Hematopoietic multipotent progenitor cell (in vitro differentiated cells): ENCODE measurements at places on chromosomes 5 and 9.

DNA sequence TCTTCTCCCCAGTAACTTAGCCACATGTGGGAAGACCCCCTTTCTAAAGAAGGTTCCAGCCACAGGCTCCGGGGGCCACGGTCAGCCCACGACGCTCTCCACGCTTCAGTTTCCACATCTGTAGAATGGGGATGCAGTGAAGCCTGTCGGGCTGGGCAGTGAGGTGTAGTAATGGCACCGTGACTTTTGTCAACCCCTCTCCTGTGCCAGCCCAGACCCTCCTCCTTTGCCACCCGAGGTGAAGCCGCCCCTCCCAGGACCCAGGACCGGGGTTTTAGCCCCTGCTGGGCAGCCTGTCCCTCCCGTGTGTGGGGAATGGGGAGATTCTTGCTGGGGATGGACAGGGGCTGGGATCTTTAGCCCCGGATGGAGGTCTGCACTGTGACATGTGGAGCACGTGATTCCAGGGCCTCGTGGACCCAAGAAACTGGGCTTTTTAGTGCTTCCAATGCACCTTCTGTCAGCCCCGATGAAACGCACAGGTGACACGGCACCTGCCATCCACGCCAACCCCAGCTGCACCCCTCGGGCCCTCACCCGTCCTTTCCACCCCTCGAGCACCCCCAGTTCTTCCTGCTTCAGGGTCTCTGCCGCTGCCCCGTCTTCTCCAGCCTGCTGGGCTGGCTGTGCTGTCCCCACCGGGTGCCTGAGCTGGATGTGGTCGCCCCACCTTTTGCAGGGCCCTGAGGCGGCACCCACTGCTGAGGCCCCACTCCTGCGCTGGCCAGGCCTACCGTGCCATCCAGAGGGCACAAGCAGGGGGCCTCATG lies 13.4 kb upstream of the RNU6ATAC start:
- no peak for DNase-seq

- no peak for DNase-seq
Observed at GRCh38 chr5:6349387-6349786, 29.0 kb downstream of the MED10 start.

- DNase-seq = no peak
Observed at GRCh38 chr5:180286-180918, 10.9 kb upstream of the LRRC14B start.

GRCh38 chr9:104388071-104388470 lies 116.0 kb upstream of the OR13F1 start:
- no peak for DNase-seq

GRCh38 chr5:137815202-137815990 lies 52.3 kb upstream of the MYOT start:
- DNase-seq = no peak

DNA sequence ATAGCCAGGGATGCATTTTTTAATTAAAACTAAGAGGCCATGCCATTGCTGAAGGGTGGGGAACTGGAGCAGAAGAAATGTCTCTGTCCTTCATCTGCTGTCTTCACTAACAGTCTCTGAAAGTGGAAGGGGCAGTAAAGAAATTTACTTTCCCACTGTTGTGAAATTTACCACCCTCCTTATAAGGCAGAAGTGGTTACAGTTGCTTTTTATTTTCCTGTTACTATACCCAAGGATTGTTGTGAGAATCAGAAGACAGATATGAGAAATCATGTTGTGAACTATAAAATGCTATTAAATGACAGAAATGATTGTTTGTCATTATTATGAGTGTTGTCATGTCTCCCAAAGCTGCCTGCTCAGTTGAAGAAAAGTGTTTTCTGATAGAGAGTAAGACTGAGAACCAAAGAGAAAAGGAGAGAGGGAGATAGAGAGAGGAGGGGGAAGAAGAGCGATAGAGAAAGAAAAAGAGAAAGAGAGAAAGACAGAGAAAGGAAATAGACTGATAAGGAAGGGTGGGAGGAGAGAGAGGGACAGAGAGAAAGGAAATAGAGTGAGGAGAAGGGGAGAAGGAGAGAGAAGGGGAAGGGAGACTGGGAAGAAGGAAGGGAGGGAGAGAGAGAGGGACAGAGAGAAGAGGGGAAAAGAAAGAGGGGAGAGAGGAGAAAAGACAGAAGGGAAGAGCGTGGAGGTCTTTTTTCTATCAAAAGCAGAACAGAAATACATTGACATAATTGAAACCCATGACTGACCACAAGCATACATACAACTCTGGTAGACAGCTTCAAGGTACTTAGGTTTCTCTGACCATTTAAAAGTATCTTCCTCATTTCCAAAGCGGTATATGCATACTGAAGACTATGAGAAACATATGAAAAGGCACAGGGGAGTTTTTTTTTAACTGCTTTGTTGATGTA lies 22.5 kb downstream of the SEC61B start:
- DNase-seq = no peak

DNA sequence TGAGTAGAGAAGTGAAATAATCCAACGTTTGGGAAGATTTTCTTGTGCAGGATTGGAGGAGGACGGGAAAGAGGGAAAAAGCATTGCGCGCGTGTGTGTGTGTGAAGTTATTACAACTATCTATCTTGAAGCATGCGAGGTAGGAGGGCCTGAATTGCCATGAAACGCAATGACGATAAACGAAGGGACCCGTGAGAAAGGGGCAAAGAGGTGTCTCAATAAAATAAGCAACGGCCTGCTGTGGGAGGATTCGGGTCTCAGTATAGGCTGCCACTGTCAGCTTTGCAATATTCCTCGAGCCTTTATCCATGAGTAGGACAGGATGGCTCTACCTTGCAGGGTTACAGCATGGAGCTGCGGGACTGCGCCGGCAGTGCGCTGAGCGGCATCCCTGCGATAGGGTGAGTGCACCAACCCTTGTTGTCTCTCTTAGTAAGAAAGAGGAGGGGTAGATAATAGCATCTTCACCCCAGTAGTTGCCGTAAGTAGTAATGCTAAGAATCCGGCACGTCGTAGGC lies 631 bp upstream of the RCL1 start:
- no peak for DNase-seq

GRCh38 chr5:22593592-22593991 lies 259.6 kb downstream of the CDH12 start:
- DNase-seq = no peak

DNA sequence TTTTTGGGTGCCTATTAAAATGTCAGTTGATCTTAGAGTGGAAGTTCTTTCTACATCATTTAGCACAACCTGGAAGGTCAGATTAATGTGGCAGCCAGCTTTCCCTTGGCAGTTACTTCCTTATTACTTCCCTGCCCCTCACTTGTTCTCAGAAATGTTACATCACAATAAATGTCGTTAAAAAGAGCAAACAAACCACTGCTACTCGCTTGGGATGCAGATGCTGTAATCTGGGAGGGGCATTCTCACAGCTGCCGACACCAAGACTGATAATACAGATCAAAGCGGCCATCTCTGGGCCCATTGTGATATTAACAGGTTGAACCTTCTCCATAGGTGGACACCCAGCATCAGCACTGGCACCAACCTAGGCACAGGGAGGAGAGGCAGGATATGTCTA lies 29.3 kb downstream of the PLAC8L1 start:
- DNase-seq = peak; percentile 65

DNA sequence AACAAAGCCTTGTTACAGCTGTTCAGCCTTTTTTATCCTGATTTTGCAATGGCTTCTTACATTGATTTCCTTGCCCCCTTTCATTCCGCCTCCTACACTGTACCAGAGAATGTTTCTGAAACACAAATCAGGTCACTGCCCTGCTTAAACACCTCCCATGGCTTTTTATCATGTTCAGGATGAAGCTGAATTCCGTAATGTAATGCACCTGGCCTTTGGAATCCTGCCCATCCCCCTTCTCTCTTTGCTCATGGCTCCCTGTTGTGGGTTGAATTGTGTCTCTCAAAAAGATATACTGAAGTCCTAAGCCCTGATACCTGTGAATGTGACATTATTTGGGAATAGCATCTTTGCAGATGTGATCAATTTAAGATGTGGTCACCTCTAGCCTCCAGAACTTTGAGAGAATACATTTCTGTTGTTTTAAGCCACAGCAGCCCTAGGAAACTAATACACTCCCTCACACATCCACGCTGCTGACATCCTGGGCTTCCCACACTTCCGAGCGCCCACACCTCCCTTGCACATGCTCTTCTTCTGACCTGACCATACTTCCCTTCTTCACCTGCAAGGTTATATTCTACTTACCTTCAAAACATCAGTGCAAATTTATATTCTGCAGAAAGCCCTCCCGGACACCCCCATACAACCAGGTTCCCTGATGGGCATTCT lies 101.2 kb downstream of the DNAH5 start:
- no peak for DNase-seq

DNA sequence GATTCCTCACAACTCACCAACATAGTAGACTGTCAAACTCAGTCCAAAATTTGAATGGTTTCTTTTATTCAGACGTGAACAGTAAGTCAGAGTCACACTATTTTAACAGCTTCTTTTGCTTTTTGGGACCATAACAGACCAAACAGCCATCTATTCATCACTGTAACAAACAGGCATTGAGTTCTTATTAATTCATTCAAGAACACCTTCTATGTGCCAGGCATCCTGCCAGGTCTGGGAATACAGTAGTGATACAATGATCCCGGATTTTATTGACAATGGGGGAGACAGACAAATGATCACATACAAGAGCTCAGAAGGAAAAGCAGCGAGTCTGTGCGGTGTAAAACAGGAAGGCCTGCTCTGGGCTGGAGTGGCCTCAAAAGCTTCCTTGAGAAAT lies 153.3 kb upstream of the ERCC6L2 start:
- no peak for DNase-seq

- no peak for DNase-seq
Observed at GRCh38 chr5:39301406-39301805, 62.9 kb downstream of the C9 start.

DNA sequence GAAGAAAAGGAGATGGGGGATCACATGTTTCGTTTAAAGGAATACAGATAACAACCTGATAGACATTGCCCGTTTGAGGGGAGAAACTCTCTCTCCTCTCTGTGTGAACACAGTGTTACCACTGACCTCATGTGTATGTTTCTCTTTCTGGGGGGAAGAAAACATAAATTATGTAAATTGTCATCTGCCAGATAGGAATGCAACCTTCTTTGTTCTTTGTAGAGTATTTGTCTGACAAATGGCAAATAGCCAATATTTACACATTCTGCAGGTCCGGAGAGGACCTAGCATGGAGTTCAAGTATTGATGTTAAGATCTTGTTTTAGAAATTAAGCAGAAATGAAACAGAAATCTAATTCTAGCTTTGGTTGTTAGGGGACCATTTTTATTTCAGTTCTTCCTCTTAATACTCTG lies 276.3 kb downstream of the SAXO1 start:
- no peak for DNase-seq

- DNase-seq = no peak
Observed at GRCh38 chr5:96529559-96529958, 96.5 kb upstream of the PCSK1 start.

- no peak for DNase-seq
Observed at GRCh38 chr5:124088289-124089032, 576.5 kb downstream of the CSNK1G3 start.

DNA sequence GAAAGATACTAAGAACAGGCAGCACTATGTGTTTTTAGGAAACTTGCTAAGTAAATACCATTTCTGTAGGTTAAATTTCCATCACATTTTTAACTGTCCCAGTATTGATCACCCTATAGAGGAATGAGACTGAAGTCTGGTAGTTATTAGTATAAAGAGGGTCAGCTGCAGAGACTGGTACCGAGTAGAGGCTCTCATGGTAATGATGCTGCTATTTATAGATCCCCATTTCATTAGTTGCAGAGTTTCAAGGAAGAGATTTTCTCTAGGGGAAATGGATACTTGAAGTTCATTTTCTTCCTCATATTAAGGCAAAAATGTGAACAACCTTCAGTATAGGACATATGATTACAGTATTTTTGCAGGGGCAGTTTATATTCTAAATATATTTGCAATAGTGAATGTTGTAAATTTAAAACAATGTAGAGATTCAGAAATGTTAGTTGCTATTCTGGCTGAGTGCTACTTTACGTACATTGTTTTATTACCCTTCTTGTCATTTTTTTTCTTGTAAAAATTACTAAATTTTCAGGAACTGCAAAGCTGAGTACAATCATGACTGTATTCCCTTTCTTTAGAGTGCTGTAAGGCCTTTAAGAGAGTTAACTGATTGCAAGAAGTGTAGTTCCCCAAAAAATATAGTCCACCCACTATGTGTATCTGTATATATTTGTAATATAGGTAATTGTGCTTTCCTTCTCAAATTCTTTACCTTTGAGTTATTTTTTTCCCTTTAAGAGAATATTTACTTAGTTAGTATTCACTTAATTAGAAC lies 14.7 kb downstream of the PBX3 start:
- no peak for DNase-seq

GRCh38 chr5:131019601-131020315 lies 145.3 kb downstream of the HINT1 start:
- no peak for DNase-seq

DNA sequence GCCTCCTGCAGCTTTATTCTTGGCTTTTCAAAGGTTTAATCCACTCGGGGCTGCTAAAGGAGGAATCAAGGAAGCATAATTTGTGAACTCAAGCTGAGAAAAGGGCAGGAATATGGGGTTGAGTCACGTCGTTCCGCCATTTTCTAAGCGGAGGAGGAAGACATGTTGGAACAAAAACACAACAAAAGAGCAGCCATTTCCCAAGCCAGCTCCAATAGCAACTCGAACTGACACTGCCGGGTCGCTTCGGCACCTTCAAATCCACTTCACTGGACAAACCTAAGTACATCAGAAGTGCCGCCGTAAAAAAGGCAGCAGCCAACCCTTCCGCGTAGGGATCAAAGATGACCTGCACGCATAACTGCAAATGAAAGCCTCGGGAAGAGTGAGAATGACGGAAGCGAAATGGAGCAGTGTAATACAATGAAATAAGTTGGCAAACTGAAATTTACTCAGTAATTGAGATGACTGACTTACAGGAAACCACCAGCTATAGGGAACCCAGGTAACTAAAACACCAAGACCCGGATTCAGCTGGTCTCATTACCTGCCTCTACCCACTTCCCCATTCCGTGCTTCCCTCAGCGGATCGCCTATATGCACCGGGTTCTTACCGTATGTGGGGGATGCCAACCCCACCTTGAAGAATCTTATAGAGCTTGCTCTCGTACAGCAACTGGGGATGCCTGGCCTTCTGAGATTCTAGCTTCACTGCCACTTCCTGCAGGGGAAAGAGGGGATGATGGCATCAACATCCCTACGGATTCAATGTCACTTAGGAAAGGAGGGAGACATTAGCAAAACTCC lies 1.6 kb downstream of the CSNK1A1 start:
- peak; percentile 62 for DNase-seq

GRCh38 chr5:143515829-143516228 lies 112.3 kb upstream of the NR3C1 start:
- no peak for DNase-seq

DNA sequence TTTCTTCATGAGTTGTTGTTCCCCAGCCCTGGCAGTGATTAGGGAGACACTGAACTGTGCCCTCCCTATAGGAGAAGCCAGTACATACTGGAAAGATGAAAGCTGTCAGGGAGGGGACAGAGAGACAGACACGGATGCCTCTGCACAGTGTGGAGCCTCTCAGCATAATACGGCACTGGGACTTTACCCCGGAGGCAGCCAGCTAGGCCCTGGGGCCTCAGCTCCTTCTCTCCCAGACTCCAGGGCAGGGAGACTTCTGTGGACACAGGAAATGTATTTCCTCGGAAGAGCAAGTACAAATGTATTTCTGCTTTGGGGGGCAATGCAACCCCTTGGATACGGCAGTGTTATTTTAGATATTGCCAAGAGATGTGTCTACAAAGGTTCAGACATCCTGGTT lies 62.0 kb downstream of the S1PR3 start:
- DNase-seq = no peak

GRCh38 chr5:179226696-179227095 lies 118.6 kb downstream of the ADAMTS2 start:
- no peak for DNase-seq

GRCh38 chr9:127751269-127752054 lies 16.4 kb upstream of the TOR2A start:
- no peak for DNase-seq

GRCh38 chr9:125421166-125421565 lies 159.5 kb downstream of the GAPVD1 start:
- no peak for DNase-seq
